ENCODE measurements at places on chromosomes 7 and 10.

- DNase-seq, result no peak
These were observed 10.0 kb downstream of the ZNF800 start for GRCh38 chr7:127382301-127383085.

GRCh38 chr7:69956541-69956940 is 358.3 kb downstream of the AUTS2 start:
- DNase-seq, result no peak

DNA sequence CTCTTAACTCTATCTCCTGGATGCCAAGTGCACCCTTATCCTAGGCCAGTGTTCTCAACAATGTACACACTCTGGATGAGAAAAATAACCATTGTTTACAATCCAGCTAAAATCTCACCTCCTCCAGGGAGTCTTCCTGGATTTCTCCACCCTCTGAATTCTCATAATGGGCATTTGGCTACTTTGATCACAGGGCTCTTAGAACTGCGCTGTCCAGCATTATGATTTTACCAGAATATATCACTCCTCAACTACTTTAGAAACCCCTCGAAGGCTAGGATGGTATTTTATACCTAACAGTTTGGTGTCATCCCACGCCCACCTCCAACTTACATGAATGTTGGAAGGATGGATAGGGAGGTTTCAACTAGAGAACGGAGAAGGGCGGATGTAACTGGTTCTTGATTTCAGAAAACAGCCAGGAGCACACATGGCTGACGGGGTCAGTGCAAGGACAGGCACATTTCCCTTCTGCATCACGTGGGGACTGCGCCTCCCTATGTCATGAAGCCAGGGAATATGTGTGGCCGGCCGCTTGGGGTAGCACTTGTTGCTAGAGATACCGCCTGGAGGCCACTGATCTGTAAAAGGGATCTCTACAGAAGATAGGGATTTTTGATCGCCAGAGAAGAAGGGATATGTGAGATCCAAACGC is 1.2 kb upstream of the ATP6V0E2 start:
- DNase-seq, result no peak

- DNase-seq, result no peak
These were observed 38.2 kb upstream of the SLC26A4 start for GRCh38 chr7:107622429-107622828.

- DNase-seq, result no peak
These were observed 234.9 kb downstream of the ADARB2 start for GRCh38 chr10:1502451-1502850.

DNA sequence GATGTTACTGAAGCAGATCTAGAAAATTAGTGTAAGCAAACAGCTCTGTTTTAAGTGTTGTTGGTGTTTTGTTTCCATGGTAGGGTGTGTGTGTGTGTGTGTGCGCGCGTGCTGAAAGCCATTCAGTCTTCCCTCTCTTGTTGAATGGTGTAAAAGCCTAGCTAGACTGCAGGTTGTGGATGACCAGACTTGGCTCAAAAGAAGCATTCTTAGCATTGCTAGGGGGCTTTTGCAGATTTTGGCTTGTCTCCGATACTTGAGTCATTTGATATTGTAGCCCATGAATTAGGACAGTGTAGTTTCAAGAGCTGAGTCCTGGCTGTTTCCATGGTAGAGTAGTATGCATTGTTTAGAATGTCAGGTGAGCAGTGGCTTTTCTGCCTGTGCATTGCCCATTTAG is 99.1 kb downstream of the SND1 start:
- no peak for DNase-seq

DNA sequence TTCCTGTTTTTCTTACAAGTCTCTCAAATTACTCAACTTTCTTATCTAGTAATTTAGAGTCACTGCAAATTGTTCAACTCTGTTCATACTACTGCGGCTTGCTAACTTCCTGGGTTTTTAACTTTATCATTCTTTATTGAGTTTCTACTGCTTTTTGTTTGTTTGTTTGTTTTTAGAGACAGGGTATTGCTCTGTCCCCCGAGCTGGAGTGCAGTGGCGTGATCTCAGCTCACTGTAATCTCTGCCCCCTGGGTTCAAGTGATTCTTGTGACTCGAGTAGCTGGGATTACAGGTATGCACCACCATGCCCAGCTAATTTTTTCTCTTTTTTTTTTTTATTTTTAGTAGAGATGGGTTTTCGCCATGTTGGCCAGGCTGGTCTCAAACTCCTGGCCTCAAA is 182.9 kb downstream of the TSPAN12 start:
- no peak for DNase-seq

GRCh38 chr7:151665368-151665767 is 145.7 kb upstream of the RHEB start:
- no peak for DNase-seq

GRCh38 chr10:51363415-51363814 is 289.1 kb downstream of the PRKG1 start:
- no peak for DNase-seq

DNA sequence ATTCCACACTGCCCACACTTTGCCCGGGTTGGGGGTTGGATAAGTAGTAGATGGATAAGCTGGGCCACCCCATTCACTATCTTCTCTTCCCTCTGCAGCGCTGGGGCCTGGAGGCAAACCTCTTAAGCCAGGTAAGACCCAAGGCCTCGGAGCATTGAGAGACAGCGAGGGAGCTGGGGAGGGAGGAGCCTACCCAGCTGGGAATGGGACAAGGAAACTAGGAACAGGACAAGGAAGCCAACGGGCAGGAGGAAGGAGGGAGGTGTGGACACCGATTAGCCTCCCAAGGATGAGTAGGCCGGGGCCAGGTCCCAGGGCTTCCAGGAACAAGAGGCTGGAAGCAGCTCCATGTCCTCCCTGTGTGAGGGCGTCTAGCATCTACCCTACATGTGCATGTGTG is 9.6 kb downstream of the ELN start:
- no peak for DNase-seq

DNA sequence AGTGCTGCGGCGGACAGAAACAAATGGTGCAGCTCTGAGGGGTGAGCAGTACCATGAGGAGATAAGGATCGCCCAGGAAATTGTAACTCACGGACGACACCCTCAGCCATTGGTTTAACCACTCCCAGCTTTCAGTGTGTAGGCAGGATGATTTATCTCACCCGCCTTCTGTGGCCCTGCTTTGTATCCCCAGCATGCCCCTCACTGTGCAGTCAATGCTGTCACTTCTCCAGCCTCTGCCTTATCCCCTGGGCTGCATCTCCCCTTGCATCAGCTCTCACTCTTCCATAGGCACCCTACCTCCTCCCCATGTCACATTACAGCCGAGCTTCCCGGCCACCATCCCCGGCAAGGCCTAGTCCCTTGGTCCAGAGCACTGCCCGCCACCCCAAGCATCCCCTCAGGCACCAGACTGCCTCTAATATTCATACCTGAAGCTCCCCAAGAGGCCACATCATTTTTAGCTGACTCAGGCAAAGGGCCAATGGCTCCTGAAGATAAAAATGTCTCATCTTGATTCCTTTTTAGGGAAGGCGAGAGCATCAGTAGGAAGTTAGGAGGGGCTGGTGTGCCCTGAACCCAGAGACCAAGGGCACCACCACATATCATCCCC is 77.1 kb downstream of the CARD11 start:
- DNase-seq, result no peak

DNA sequence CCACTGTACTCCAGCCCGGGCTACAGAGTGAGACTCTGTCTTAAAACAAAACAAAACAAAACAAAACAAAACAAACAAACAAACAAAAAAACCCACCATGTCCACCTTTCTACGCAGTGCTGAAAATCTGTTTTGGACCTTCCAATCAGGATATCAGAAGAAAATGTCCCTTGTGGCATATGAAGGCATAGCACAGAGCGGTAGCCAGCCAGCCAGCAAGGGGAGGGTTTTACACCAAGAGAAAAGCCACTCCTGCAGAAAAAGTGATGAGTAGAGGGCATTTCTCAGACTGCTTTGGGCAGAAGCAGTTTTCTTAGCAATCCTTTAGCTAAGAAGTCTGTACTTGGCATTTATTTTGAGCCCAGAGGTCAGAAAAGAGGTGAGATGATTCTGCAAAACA is 612.2 kb downstream of the TYW1 start:
- DNase-seq, result no peak

DNA sequence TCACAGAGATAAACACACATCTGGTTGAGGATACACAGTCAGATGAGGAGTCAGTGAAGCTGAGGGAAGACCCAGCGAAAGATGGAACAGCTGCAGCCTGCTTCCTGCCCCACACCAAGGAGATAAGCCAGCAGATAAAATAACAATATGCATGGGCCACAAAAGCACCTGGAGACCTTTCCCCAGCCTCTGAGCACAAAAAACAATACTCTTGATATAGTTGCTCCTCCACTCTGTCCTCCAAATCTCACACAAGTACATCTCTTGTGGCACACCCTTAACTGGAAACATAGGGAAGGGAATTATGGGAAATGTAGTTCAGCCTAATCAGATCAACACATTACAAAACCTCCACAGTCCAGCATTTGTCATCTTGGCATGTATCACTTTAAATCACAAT is 9.7 kb upstream of the FHIP2A start:
- DNase-seq, result no peak

GRCh38 chr10:88195841-88196240 is 332.4 kb downstream of the PTEN start:
- no peak for DNase-seq

- DNase-seq, result no peak
These were observed 147.2 kb downstream of the TMEM178B start for GRCh38 chr7:141221007-141221612.

DNA sequence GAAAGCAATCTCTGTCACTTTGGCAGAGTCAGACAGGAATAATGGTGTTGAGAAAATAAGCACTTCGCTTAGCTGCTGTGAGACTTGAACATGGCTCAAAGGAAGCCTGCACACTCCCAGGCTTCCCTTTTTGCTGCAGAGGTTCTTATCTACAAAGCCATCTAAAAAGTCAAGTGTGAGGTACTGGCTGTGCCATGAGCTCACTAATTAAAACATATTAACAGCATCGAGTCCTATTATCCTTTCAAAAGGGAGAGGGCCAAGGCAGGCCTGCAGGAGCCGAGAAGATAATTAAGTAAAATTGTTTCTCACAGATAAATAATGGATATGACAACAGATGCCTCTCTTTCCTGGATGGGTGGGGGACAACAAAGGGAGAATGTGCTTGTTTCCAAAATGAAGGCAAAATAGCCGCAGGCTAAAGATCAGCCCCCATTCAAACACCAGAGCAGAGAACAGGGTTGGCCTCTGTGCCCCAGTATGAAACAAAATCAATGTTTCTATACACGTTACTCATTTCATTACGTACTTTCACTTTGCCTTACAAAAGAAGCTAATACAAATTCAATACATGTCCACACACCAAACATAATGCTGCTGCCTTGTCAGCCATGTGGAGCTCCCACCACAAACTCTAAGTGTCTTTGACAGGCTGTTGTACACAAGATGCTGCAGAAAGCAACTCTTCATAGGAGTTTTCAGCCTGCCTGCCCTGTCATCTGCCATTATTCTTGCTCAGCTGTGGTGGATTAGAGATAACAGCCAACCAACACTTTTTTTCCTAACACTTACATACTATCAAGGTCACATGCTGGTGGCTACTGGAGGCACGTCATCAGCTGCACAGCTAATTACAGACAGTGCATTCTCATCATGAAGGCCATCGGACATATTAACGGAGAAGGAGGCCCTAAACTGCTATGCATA is 55.3 kb downstream of the ELAPOR2 start:
- no peak for DNase-seq

DNA sequence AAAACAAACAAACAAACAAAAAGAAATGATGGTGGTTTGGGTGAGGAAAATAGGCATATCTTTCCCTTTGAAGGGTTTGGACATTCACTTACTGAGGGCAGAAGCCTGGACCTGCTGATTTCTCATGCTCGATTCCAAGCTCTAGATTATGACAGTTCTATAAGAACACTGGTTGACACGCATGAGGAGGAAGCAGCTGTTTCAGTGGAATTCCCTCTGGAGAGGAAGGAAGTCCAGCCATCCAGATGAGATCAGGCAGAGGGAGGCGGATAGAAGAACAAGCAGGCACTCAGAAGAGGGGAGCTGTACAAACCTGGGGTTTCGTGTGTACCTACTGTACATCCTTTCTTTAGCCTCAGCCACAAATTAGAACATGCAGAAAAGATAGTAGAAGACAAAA is 691.9 kb downstream of the INHBA start:
- no peak for DNase-seq
